ENCODE measurements at places on chromosomes 3 and 15. TPM values are rescaled to one million over a fixed set of nuclear protein-coding genes. Genes with fewer than 3 reads are reported as not detected.

DNA sequence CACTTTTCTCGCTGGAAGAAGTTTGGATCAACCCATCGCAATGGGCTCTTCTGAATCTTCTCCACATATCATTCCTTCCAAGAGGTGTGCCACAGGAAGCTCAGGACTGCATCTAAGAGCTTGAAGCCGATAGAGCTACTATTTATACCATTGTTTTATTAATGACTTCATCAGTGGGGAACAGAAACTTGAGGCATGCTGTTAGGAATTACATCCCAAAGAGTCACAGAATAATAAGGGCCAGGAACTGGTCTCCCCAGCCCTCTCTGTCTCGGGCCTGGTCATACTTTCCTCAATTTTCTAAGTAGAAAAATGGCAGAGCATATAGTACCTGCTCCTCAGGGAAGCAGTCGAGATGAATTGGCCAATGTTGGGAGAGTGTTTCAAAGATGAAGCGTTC, 16.9 kb upstream of the C15orf61 start:
- H3K4me1 ChIP-seq = peaks cover 29% of the 10 kb centered on the region
- H3K4me3 ChIP-seq = no peak overlapping the region
- no peak overlapping the region for H3K27ac ChIP-seq
- no peak for DNase-seq

CMC1 gene
- 14.2 TPM for total RNA-seq

DNA sequence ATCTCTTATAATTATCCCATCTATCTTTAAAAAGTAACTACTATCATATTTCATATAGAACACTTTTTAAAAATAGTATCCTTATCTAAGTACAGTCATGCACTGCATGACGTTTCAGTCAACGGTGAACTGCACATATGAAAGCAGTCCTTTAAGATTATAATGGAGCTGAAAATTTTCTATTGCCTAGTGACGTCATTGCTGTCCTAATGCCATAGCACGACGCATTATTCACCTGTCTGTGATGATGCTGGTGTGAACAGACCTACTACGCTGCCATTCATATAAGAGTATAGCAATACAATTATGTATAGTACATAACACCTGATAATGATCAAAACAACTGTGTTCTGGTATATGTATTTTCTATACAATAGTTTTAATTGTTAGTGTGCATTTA, 225.0 kb downstream of the SOX2 start:
- H3K27ac ChIP-seq = no peak overlapping the region
- H3K4me3 ChIP-seq = no peak overlapping the region
- peaks cover 7% of the 10 kb centered on the region for H3K4me1 ChIP-seq
- no peak for DNase-seq

DNA sequence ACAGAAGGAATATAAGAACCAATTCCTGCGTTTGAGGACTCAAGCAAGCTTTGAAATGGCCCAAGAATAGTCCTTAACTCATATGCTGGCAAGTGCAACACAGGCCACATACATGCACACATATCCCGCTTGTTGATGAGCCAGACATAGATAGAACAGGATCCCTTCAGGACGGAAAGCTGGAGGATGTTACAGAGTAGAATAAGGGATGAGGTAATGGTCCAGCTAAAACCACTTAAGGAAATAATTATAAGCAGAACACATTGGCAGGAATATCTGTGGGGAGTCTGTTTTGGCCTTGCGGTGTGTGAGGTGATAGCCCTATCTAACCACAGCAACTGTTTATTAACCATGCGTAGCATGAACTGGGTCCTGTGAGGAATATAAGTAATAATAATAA, 25.0 kb downstream of the SCG3 start:
- H3K4me1 ChIP-seq = no peaks in the 10 kb centered on the region
- H3K27ac ChIP-seq = no peak overlapping the region
- no peaks in the 10 kb centered on the region for H3K27me3 ChIP-seq
- no peak for DNase-seq
- no peaks in the 10 kb centered on the region for H3K36me3 ChIP-seq

FBXL2 gene
- not detected for total RNA-seq

PPM1L gene
- 5.8 TPM for total RNA-seq

- DNase-seq = no peak
- no peak overlapping the region for H3K27ac ChIP-seq
- H3K4me3 ChIP-seq = no peak overlapping the region
- peaks cover 19% of the 10 kb centered on the region for H3K4me1 ChIP-seq
- no peaks in the 10 kb centered on the region for H3K27me3 ChIP-seq
Measured at GRCh38 chr3:17233398-17233800, 348.6 kb downstream of the PLCL2 start.

GRCh38 chr3:127288343-127288742, 497 bp upstream of the PRR20G start:
- H3K36me3 ChIP-seq = no peaks in the 10 kb centered on the region
- H3K4me1 ChIP-seq = no peaks in the 10 kb centered on the region
- H3K4me3 ChIP-seq = no peak overlapping the region
- H3K27ac ChIP-seq = no peak overlapping the region
- peaks cover 1% of the 10 kb centered on the region for H3K27me3 ChIP-seq

C3orf38 gene
- total RNA-seq = 36.5 TPM

DNA sequence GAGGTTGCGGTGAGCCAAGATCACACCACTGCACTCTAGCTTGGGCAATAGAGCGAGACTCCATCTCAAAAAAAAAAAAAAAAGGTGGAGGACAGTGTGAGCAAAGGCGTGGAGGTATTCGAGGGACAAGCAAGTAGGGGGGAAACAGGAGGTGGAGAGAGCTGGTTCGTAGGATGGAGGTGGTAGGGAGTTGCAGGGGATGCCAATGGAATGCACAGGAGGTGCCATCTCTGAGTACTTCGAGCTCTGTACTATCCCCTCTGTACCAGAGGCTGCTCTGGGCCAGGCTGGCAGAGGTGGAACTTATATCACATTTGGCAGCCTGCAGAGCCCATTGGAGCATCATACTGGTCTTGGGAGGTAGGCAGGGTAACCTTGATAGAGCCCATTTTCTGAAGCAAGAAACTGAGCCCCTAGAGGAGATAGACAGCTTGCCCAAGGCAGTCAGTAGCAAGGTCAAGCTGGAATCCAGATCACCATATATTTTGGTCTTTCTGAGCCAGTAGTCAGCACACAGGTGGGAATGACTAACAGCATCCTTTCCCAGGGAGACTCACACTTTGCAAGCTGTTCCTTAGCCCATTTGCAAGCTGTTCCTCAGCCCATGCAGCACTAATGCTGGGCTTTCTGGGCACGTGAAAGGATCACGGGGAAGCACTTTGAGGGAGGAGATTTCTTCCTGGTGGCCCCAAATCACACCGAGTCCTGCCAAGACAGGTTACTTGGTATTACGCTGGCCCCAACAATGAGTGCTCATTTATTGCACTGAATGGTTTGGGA, 9.2 kb upstream of the CCDC33 start:
- no peak overlapping the region for H3K4me3 ChIP-seq
- no peaks in the 10 kb centered on the region for H3K36me3 ChIP-seq
- no peak for DNase-seq
- no peaks in the 10 kb centered on the region for H3K4me1 ChIP-seq

GRCh38 chr3:145417678-145418077, 743.3 kb downstream of the PLOD2 start:
- H3K27ac ChIP-seq = no peak overlapping the region
- no peak overlapping the region for H3K4me3 ChIP-seq
- no peak for DNase-seq
- no peaks in the 10 kb centered on the region for H3K27me3 ChIP-seq
- no peaks in the 10 kb centered on the region for H3K4me1 ChIP-seq

DNA sequence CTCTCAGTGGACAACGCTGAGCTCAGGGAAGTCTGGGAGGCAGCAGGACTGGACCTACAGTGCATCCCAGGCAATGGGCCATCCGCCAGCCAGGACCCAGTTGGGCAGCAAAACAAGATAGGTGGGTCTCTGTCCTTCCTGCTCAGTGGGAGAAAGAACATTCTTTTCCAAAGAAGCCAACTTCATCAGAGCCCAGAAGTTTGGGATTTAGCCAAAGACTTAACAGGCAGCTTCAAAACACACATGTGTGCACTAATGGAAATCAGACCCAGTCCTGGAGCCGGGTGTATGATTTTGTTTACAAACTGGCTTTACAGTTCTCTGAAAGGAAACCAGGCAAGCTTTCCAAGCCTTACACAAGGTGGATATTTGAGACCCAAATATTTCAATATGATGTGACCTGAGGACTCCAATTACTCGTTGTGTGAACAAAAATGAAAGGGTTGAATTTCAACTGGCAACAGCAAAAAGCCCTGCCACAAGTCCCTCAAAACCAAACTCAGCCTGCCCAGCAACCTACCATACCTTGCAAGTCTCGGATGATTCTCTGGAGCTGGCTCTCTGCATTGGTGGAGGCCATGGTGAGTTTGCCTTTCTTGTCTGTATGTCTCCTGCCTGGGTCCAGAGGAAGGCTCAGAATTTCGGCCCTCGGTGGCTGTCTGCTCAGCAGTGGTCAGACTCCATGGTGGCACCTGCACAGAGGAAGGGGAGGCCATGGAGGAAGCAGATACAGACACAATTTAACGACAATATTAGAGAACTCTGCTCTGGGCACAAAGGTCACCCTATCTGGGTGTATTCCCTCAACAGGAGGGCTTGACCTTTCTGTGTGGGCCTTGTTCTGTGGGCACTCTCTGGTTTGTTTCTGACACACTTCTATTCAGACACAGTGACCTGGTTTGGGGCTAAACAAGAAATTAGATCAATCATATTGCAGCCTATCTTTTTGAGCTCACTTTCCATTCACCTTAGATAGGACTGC, 11.0 kb downstream of the FYCO1 start:
- H3K4me1 ChIP-seq = peaks cover 20% of the 10 kb centered on the region
- H3K4me3 ChIP-seq = no peak overlapping the region
- DNase-seq = no peak

- H3K4me1 ChIP-seq = no peaks in the 10 kb centered on the region
- peaks cover 6% of the 10 kb centered on the region for H3K27me3 ChIP-seq
- H3K27ac ChIP-seq = no peak overlapping the region
- no peaks in the 10 kb centered on the region for H3K36me3 ChIP-seq
Measured at GRCh38 chr3:56357266-56357665, 111.0 kb downstream of the ERC2 start.

SLC6A11 gene
- total RNA-seq = not detected

GRCh38 chr15:42803436-42803835, 66.5 kb upstream of the CDAN1 start:
- peaks cover 41% of the 10 kb centered on the region for H3K36me3 ChIP-seq
- no peak overlapping the region for H3K4me3 ChIP-seq
- DNase-seq = no peak
